ENCODE measurements at places on chromosomes 13 and 19.

DNA sequence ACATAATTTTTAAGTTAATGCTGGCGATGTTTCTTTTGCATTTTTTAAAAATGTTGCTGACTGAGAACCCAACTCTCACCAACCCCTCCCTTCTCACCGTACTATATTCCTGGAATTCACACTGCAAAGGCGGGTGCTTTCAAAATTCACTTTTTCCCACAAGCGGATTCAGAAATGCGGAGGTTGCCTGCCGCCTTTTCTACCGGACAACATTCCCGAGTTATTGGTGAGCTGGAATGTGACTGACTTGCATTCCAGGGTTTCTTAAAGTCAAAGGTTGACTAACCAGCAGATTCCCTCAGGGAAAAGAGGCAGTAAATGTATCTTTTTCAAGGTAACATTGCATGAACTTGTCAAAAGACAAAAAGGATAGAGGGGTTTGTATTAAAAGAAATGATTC lies 113.3 kb downstream of the RAB20 start:
- no peak for DNase-seq

GRCh38 chr13:23870356-23871140 lies 18.7 kb downstream of the MIPEP start:
- no peak for DNase-seq

DNA sequence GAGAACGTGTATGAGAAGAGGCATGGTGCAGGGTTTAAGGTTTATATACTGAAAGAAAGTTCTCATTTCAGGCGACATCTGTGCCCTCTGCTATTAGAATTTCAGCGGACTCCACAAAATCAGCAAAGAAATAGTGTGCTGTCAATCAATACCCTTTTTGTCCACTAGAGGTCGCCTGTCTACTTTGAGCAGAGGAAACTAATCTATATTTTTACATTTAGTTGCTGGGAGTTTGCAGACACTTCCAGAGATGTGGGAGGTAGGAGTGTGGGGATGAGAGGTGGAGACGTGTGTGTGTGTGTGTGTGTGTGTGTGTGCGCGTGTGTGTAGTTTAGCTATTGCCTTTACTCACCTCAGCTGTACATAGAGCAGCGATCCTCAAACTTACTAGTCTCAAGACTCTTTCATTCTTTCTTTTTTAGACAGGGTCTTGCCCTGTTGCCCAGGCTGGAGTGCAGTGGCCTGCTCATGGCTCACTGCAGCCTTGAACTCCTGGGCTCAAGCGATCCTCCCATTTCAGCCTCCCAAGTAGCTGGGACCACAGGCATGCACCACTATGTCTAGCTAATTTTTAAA lies 9.7 kb downstream of the INAFM1 start:
- DNase-seq: peak; percentile 48

GRCh38 chr19:47378246-47378645 lies 29.1 kb downstream of the DHX34 start:
- DNase-seq: no peak

DNA sequence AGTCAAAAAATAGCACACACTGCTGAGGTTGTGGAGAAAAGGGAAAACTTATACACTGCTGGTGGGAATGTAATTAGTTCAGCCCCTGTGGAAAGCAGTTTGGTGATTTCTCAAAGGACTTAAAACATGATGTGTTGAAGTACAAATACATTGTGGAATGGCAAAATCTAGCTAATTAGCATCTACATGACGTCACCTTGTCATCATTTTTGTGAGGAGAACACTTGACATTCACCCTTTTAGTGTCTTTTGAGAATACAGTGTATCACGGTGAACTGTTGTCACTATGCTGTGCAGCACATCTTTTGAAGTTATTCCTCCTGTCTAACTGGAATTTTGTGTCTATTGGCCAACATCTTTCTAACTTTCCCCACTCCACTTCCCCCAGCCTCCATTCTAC lies 5.6 kb downstream of the OR7A10 start:
- no peak for DNase-seq

GRCh38 chr13:112842343-112842856 lies 126.6 kb upstream of the MCF2L start:
- no peak for DNase-seq

DNA sequence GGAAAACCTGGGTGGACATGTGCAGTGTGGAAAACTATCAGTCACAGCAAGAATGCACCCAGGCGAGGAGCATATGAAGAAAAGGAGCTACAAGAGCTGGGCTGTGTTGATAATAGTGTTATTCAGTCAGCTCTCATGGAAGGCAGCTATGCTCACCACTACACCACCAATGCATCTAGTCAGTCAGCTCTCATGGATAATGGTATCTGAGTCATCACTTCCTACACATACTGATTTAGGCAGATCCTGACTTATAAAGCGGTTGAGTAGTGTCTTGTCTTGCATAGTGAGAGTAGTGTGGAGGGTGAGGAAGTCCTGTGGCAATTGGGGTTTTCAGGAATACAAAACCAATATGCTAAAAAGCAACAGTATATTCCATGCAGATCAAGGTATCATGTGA lies 9.1 kb upstream of the ZNF160 start:
- no peak for DNase-seq

- peak; percentile 29 for DNase-seq
Measured at GRCh38 chr13:110162866-110163658, 143.9 kb downstream of the COL4A1 start.

DNA sequence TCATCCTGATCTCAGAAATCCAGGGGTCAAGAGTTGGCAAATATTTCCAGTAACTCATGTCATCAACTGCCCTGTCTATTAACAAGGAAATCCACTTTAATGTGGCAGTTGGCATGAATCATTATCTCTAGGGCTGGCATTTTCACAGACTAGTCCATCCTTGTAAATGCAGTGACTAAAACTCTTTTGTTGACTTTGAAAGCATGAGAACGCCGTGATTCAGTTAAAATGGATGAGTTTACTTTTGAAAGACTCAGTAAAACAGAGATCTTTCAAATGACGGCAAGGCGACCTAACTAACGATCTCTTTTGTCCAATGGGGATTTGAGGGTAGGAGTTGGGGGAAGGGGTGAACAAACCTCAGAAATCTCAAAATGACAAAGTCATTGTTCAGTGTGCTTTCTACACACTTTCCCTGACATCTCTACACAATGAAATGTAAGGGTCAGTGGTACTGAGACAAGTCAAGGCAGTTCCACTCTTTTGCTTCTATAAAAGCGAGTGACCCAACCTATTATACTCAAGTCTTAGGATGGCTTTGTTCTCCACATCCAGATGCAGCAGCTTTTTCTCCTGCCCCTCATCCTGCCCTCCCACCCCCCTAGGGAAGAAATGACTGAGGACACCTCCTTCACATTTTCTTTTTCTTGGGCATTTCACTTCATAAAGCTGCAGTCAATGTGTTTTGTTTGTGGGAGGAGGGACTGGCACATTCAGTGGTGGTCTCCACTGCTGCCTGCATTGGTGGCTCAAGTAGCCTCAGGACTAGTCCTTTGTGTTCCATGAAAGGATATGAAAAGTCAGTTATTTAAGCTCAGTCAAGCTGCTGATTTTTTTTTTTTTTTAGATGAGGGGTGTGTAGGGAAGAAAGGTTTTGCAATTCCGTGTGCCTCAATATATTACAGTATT lies 200.5 kb downstream of the ABCC4 start:
- DNase-seq: no peak

- no peak for DNase-seq
Measured at GRCh38 chr19:30305346-30306060, 66.7 kb upstream of the ZNF536 start.

GRCh38 chr13:110617321-110618072 lies 2.2 kb downstream of the NAXD start:
- DNase-seq: no peak

GRCh38 chr19:29928831-29929230 lies 13.2 kb upstream of the URI1 start:
- no peak for DNase-seq

DNA sequence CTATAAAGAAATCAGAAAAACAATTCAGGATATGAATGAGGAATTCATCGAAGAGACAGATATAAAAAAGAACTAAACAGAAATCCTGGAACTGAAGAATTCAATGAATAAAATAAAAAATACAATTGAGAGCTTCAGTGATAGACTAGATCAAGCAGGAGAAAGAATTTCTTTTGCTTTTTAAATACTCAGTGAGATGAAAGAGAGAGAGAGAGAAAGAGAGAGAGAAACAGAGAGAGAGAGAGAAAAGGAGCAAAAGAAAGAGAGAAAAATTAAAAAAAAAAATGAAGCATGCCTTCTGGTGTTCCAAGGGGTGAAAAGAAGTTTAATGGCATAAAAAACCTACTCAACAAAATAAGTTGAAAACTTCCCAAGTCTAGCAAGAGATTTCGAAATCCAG lies 22.0 kb upstream of the SLC7A9 start:
- DNase-seq: no peak

DNA sequence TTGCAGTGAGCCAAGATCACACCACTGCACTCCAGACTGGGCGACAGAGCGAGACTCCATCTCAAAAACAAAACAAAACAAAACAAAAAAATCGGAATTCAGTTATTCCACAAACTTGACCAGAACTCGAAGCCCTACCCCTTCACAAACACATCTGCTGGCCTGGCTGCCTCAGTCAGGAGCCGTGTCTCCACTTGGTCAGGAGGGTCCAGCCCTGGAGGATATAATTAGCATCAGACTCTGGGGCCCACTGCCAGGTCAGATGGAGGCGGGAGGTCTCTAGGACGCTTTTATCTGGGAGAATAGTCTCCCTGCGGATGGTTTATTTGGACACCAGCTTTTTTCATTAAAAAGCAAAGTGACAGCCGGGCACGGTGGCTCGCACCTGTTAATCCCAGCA lies 8.0 kb downstream of the ELL start:
- no peak for DNase-seq

GRCh38 chr19:7968796-7969554 lies 25.5 kb upstream of the TIMM44 start:
- no peak for DNase-seq

GRCh38 chr13:101511766-101512165 lies 59.3 kb downstream of the ITGBL1 start:
- no peak for DNase-seq

- no peak for DNase-seq
Measured at GRCh38 chr13:51740698-51741097, 63.3 kb downstream of the DHRS12 start.

DNA sequence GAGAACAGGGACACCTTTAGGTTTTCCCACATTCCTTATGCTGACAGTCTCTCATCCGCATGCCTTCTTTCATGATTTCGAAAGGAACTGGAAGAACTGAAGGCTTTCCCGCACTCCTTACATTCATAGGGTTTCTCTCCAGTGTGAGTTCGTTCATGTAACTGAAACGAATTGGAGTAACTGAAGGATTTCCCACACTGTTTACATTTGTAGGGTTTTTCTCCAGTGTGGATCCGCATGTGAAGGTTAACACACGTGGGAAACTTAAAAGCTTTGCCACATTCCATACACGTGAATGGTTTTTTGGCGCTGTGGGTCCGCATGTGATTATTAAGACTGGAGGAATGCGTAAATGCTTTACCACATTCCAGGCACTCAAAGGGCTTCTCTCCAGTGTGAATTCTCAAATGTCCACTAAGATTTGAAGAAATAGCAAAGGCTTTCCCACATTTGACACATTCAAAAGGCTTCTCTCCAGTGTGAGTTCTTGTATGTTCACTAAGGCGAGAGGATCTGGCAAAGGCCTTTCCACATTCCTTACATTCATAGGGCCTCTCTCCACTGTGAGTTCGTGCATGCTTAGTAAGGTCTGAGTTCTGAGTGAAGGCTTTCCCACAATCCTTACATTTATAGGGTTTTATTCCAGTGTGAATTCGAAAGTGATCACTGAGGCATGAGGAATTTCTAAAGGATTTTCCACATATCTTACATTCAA lies 22.0 kb downstream of the ZNF266 start:
- no peak for DNase-seq

GRCh38 chr19:35398570-35398969 lies 27.7 kb downstream of the GPR42 start:
- DNase-seq: no peak

DNA sequence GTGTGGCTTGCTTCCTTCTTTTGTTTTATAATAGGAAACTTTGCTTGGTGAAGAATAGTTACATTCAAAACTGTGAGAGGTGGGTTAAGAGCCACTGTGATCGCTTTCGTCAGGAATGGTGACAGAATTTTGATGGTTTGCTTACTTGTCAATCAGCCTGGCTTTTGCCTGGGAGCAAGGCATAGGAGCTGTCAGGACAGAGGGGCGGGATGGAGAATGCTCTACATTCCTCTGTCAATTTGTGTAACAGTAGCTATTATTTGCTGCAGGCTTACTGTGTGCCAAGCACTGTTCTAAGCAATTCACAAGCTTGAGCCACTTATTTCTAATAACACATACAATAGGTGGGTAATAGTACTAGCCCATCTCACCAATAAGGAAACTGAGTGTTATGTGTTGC lies 28.1 kb upstream of the TNFSF11 start:
- DNase-seq: no peak

DNA sequence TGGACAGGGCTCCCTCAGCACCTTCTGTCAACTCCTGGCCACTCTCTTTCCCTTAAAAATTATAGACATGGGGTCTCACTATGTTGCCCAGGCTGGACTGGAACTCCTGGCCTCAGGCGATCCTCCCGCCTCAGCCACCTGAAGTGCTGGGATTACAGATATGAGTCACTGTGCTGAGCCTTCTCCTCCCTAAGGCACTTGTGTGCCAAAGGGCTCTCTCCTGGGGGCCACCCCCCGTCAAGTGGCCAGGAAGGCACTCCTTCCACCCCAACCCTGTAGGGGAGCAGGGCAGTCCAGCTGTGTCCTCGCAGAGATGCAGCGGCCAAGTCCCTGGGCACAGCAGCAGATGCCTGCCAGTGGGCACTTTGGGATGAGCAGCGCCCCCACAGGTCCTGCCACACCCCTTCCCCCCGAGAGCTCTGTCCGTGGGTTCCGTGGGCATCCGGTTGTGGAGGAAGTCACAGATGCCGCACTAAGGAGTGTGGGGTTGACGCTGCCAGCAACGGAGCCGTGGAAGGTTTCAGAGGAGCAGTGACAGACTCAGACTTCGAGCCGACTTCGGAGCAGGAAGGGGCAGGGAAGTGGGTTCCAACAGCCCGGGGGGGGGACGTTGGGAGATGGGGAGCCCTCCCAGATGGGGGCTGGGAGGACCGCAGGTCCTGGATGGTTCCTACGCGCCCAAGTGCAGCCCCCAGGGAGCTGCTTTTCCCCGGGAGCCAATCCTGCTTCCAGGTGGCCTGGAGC lies 3.3 kb upstream of the UQCR11 start:
- DNase-seq: peak; percentile 35

GRCh38 chr19:7739801-7740681 lies 7.3 kb downstream of the CD209 start:
- DNase-seq: peak; percentile 83

GRCh38 chr13:40103864-40104263 lies 448.4 kb downstream of the COG6 start:
- no peak for DNase-seq

- DNase-seq: peak; percentile 68
Measured at GRCh38 chr19:15584541-15585115, 30.4 kb upstream of the CYP4F8 start.

- no peak for DNase-seq
Measured at GRCh38 chr19:51800473-51801244, 5.7 kb downstream of the FPR3 start.

DNA sequence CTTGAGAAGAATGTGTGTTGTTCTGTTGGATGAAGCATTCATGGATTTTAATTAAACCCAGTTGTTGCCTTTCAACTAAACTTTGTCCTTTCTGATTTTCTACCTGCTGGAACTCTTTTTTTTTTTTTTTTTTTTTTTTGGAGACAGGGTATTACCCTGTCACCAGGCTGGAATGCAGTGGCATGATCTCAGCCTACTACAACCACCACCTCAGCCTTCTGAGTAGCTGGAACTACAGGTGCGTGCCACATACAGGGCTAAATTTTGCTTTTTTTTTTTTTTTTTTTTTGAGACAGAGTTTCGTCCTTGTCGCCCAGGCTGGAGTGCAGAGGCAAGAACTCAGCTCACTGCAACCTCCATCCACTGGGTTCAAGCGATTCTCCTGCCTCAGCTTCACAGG lies 6.9 kb downstream of the ZNF791 start:
- DNase-seq: no peak

Measured in MV-4-11 (cell line).